Endothelial cell of umbilical vein (primary cell): ENCODE measurements at places on chromosomes 16 and 17.

DNA sequence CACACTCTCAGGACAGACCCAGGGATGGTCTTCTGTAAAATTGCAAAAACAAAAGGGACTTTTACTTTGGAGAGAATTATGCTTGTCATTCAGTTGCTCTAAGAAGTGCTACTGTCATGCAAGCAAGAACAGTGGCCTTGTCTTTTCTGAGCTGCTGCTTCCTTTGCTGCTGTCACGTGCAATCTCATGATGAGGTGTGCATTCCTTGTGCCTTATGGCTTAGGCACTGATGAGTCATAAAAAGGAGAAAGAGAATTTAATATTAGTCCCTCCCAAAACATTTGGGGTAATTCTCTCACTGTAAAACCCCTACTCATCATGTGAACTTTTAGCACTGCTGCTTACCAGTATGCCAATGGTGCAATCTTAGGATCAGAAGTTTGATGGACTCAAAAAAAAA, 2051.3 kb downstream of the TP53TG3F start:
- DNase-seq: no peak
- no peak overlapping the region for H3K4me3 ChIP-seq
- H3K4me1 ChIP-seq: no peaks in the 10 kb centered on the region
- H3K36me3 ChIP-seq: no peaks in the 10 kb centered on the region
- no peaks in the 10 kb centered on the region for H3K27me3 ChIP-seq

- no peak overlapping the region for H3K27ac ChIP-seq
- no peak overlapping the region for H3K4me3 ChIP-seq
- H3K4me1 ChIP-seq: peaks cover 7% of the 10 kb centered on the region
- DNase-seq: no peak
Observed at GRCh38 chr17:14203388-14203787, 33.3 kb downstream of the CDRT15 start.

DNA sequence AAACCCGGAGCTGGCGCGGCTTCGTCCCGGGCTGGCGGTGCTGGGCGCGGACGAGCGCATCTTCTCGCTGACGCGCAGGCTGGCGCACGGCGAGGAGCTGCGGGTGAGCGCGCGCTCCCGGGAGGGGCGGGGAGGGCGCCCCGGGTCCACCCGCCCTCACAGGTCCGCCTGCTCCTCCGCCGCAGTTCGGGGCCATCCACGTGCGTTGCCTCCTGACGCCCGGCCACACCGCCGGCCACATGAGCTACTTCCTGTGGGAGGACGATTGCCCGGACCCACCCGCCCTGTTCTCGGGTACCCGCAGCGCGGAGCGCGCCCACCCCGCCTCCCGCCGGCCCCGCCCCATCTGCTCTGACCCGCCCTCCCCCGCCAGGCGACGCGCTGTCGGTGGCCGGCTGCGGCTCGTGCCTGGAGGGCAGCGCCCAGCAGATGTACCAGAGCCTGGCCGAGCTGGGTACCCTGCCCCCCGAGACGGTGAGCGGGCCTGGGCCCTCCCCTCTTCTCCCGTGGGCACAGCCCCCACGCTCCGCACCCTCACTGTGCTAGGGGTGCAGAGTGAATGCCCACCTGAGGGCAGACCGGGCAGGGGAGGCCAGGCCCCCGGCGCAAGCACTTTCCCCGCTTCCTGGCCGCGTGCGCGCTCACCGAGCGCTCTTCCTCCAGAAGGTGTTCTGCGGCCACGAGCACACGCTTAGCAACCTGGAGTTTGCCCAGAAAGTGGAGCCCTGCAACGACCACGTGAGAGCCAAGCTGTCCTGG, 1.4 kb downstream of the HAGHL start:
- H3K4me1 ChIP-seq: peaks cover 13% of the 10 kb centered on the region
- H3K4me3 ChIP-seq: peak overlapping the region; percentile 44
- DNase-seq: peak; percentile 55
- no peaks in the 10 kb centered on the region for H3K27me3 ChIP-seq
- no peak overlapping the region for H3K27ac ChIP-seq
- peaks cover 4% of the 10 kb centered on the region for H3K36me3 ChIP-seq

GRCh38 chr17:79804856-79805696, 8.2 kb upstream of the CBX8 start:
- H3K36me3 ChIP-seq: no peaks in the 10 kb centered on the region
- no peak overlapping the region for H3K4me3 ChIP-seq
- H3K4me1 ChIP-seq: no peaks in the 10 kb centered on the region
- peaks cover 96% of the 10 kb centered on the region for H3K27me3 ChIP-seq
- no peak overlapping the region for H3K27ac ChIP-seq

DNA sequence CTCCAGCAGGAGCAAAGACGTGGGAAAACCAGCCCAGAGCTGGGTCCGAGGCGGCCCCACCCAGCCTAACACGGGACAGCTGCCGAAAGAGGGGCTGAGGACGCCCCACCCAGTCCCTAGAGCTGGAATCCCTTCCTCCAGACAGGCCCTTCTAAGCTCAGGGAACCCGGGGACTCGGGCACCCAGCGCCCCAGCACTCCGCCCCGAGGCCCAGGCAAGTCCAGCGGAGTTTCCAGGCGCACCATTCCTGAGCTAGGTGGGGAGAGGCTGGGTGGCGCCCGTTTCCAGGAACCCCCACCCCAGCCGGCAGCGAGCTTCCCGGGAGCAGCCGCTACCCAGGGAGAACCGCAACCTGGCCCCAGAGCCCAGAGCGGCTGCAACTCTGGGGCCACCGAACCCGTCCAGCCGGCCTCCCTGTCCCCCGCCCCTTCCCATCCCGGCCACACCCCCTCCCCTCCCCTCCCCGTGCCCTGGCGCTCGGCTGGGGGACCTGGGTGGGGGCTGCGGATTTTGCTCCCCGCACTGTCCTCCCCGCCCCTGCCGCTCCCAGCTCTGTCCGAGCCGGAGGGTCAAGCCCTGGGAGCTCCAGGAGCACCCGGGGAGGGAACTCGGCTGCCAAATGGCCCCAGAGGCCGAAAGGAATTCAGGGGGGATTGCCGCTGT, 536 bp downstream of the TMC6 start:
- H3K4me3 ChIP-seq: peak overlapping the region; percentile 67
- H3K27me3 ChIP-seq: no peaks in the 10 kb centered on the region
- no peaks in the 10 kb centered on the region for H3K36me3 ChIP-seq
- H3K4me1 ChIP-seq: peaks cover 26% of the 10 kb centered on the region
- no peak for DNase-seq
- peak overlapping the region; percentile 56 for H3K27ac ChIP-seq

- H3K27ac ChIP-seq: no peak overlapping the region
- H3K4me3 ChIP-seq: no peak overlapping the region
- no peak for DNase-seq
- no peaks in the 10 kb centered on the region for H3K27me3 ChIP-seq
- H3K36me3 ChIP-seq: no peaks in the 10 kb centered on the region
- H3K4me1 ChIP-seq: no peaks in the 10 kb centered on the region
Observed at GRCh38 chr17:65666876-65667321, 105.5 kb upstream of the AXIN2 start.
